ENCODE measurements at places on chromosomes 11 and 22.

DNA sequence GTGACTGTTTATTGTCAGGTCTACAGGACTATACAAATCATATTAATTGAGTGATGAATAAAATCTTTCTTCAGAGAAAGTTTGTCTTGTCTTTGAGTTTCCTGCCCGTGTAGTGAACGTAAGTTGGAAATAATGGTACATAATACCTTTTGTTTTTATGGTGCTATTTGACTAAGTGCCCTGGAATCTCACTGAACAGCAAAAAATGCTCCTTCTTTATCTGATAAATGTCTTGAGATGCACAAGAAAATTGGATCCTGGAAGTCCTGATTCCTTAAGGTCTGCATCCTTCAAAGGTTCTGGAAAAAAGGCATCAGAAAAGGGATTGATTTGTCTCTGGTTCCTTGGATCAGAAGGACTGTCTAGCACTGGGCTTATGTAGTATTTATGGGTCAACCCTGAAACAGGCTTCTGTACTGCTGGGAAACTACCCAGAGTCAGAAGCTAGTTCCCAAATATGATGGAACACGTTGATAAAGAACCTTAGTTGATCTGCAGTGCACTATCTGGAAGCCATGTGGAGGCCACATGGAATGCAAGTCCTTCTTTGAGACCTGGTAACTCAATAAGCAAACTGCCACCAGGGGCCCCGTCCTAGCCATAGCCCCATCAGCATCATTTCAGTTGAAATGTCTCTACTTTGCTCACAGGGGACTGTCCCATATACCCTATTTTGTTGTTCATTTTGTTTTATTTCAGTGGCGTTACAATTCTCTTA lies 100.6 kb upstream of the CD44 start:
- no peak for DNase-seq

- no peak for DNase-seq
These were observed 27.8 kb upstream of the SHISAL1 start for GRCh38 chr22:44340271-44341239.

DNA sequence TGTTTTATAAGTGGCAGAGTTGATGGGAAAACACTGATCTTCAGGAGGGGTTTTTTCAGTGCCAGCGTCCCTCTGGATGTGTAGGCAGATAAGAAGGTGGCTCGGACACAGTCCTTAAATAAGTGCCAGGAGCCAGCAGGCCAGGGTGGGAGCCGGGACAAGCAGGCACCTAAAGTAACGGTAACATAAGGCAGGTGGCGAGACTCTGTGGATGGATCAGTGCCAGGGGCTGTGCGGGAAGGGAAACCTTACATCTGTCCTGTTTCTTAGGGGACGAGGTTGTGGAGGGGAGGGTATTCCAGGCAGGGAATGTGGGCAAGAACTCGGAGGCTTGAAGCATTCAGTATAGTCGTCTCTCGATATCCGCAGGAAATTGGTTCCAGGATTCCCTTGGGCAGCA lies 15.9 kb downstream of the BCR start:
- no peak for DNase-seq

GRCh38 chr22:24303007-24303406 lies 32.4 kb downstream of the SPECC1L start:
- no peak for DNase-seq

DNA sequence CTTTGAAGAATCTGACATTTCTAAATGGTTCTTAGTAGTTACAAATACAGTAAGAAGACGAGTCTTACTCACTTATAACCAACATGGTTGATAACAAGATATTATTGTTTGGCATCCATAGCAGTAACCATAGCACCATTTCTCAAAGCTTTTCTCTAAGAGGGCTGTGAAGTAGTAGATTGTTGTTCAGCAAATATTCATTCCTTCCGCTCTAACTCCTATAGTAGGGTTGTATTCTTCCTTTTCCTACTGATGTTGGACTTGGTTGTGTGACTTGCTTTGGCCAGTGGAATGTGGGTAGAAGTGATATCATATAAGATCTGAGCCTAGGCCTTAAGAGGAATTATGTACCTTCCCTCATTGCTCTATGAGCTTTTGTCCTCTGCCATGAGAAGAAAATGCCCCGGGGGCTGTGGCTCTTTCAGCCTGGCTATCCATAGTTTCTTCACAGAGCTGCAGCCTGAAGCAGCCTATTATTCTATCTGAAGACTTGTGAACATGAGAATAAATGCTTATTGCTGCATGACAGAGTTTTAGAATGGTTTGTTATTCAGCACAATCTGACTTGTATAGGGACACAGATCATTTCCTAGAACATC lies 28.9 kb upstream of the ZBED5 start:
- no peak for DNase-seq

DNA sequence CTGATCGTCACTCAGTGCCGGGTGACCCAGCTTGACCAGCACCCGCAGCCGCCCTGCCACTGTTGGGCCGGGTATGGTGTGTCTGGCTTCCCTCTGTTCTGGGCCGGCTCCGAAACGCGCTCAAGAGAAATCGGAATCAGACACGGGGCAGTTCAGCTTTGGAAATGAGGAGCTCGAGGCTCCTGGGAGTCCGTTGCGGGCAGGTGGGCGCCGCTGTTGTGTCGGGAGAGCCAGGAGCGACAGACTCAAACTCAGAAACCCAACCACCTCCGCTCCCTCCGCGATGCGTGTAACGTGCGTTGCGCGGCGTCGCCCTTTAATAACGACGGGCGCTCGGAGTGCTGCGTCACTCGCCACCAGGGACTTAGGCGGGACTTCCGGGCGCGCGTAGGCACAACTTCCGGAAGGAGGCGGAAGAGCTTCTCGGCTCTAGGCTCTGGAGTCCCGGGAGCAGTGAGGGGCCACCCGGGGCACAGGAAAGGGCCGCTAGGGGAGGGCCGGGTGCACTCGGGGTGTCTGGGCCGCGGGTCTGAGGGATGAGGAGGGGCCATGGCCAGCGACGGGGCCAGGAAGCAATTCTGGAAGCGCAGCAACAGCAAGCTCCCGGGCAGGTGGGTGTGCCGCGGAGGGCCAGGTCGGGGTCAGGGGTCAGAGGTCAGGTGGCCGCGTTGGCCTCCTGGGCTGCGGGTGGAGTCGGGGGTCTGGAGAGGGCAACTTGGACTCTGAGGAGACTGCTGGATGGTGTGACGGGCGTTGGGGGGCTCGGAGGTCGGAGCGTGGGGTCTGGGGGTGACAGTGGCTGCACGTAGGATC lies at the start of gene TBC1D22A:
TBC1D22A (plus strand) TSS at position 413 of the 813 bp plus-strand sequence; CDS start at position 550, 137 bp downstream.
- DNase-seq: peak; percentile 93

GRCh38 chr11:62341588-62341987 lies 4.3 kb downstream of the ASRGL1 start:
- DNase-seq: no peak

GRCh38 chr22:27226666-27227065 lies 569.3 kb downstream of the MIAT start:
- DNase-seq: no peak
